Neural crest cell (in vitro differentiated cells): ENCODE measurements at places on chromosomes 2 and 18.

DNA sequence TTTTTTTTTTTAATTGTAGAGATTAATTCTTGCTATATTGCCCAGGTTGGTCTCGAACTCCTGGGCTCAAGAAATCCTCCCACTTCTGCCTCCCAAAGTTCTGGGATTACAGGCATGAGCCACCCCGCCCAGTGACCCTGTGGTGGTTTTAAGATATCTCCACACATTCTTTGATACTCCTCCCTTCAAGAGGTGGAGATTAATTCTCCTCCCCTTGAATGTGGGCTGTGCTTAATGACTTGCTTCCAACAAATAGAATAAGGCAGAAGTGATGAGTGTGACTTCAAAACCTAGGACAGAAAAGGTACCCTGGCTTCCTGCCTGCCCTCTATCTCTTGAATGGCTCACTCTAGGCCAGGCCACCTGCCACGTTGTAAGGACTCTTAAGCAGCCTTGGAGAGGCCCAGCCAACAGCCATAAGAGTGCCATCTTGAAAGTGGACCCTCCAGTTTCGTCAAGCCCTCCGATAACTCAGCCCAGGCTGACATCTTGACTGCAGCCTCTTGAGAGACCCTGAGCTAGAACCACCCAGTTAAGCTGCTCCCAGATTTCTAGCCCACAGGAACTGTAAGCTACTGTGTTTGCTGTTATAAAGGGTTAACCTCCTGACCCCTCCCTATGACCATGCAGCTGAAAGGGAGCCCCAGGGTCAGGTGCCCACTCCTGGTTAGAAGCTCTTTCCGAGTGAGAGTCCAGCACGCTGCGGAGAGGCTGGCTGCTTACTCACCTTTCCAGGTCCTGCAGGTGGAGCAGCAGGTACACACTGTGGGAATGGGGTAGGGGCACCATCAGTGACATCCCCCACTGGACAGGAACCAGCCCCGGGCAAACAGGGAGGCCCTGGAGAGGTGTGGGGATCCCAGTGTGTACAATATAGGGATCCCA, 27.6 kb downstream of the MRPL35 start:
- no peaks in the 10 kb centered on the region for H3K36me3 ChIP-seq
- H3K27me3 ChIP-seq: no peaks in the 10 kb centered on the region
- peaks cover 33% of the 10 kb centered on the region for H3K4me1 ChIP-seq
- no peak overlapping the region for H3K27ac ChIP-seq
- H3K4me3 ChIP-seq: no peak overlapping the region

- H3K27me3 ChIP-seq: peaks cover 3% of the 10 kb centered on the region
- no peak overlapping the region for H3K4me3 ChIP-seq
- H3K36me3 ChIP-seq: no peaks in the 10 kb centered on the region
Measured at GRCh38 chr2:237449193-237449881, 35.4 kb upstream of the COL6A3 start.

GRCh38 chr2:16473575-16473974, 192.1 kb downstream of the CYRIA start:
- no peaks in the 10 kb centered on the region for H3K36me3 ChIP-seq
- H3K4me1 ChIP-seq: no peaks in the 10 kb centered on the region
- no peak for DNase-seq
- H3K27me3 ChIP-seq: peaks cover 2% of the 10 kb centered on the region
- no peak overlapping the region for H3K27ac ChIP-seq
- H3K4me3 ChIP-seq: no peak overlapping the region

GRCh38 chr2:67994716-67995115, 68.1 kb downstream of the C1D start:
- no peak for DNase-seq
- H3K27me3 ChIP-seq: no peaks in the 10 kb centered on the region
- H3K4me1 ChIP-seq: no peaks in the 10 kb centered on the region
- no peak overlapping the region for H3K4me3 ChIP-seq
- no peak overlapping the region for H3K27ac ChIP-seq
- H3K36me3 ChIP-seq: no peaks in the 10 kb centered on the region

DNA sequence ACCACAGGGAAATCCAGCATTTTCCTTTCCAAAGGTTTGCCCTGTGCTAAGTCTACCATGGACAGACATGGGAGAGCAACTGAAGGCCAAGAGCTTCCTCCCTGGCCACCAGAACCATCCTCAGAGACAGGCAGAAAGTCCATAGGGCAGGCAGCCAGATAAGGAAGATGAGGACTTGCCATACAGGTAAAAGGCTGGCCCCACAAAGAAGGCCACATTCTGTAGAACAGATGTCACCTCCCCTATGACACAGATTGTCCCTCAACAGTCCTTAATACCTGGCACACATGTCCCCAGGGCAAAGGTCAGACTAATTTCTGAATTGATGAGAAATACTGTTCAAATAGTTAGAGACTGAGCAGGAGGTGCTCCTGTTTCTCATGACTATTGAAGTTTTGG, 52.0 kb downstream of the FECH start:
- peaks cover 35% of the 10 kb centered on the region for H3K4me1 ChIP-seq
- no peak for DNase-seq
- no peaks in the 10 kb centered on the region for H3K36me3 ChIP-seq

- no peaks in the 10 kb centered on the region for H3K36me3 ChIP-seq
- no peaks in the 10 kb centered on the region for H3K27me3 ChIP-seq
- DNase-seq: no peak
- H3K4me3 ChIP-seq: peak overlapping the region; percentile 52
- peaks cover 19% of the 10 kb centered on the region for H3K4me1 ChIP-seq
Measured at GRCh38 chr18:57589161-57589560, 2.7 kb upstream of the FECH start.

GRCh38 chr2:136068581-136069227, 49.2 kb downstream of the CXCR4 start:
- peaks cover 43% of the 10 kb centered on the region for H3K4me1 ChIP-seq
- no peak overlapping the region for H3K27ac ChIP-seq
- H3K4me3 ChIP-seq: no peak overlapping the region

DNA sequence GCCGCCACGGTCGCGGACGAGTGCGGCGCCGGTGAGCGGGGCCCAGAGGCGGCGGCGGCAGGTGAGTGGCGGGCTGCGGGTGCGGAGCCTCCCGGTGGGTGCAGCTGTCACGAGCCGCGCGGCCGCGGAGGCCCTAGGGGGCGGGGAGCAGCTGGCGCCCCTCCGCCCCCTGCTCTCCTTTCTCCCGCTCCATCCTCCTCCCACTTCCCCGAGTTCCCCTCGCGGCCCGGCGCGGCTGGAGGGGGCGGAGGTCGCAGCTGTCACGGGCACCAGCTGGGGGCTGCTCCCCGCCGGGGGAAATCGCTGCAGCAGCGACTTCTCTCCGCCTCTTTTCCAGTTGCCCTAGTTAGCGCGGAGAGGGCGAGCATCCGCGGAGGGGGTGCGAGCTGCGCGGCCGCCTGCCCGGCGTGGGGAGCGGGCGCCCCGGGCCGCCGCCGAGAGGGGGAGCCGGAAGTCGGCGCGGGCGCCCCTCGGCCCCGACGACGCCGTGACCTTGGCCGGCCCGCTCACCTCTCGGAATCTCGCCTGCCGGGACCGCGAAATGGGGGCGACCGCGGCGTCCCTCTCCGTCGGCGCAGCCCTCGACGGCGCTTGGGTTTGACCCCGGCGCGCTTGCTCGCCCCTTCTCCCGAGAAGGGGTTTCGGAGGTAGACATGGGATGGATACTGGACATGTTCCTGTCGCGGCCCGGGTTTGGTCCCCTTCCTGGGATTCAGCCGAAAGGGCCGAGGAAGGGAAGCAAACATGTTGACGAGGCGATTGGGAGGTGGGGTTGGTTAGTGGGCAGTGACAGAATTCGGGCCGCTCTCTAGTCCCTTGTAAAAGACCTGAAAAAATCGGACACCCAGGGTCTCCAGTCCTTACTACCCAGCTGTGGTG, 727 bp downstream of the NCOA1 start:
- H3K4me3 ChIP-seq: peak overlapping the region; percentile 91
- H3K36me3 ChIP-seq: no peaks in the 10 kb centered on the region
- peaks cover 34% of the 10 kb centered on the region for H3K4me1 ChIP-seq
- peaks cover 15% of the 10 kb centered on the region for H3K27me3 ChIP-seq

DNA sequence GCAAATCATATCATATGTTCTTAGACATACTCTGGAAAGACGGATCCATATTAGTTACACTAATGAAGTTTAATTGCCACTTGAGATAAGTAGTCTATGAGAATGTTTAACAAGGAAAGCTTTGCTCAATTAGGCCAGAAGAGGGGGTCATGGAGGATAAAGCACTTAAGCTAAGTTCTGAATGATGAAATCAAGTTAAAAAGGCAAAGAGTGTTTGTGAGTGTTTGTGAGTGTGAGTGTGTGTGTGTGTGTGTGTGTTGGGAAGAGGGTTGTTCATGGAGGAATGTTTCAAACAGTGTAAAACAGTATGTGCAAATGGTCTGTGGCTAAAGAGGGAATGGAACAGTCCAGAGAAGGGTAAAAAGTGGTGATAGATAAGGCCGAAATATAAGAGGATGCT, 360.9 kb downstream of the ERBB4 start:
- no peak for DNase-seq
- peaks cover 22% of the 10 kb centered on the region for H3K4me1 ChIP-seq
- H3K4me3 ChIP-seq: no peak overlapping the region
- no peaks in the 10 kb centered on the region for H3K27me3 ChIP-seq
- no peak overlapping the region for H3K27ac ChIP-seq

DNA sequence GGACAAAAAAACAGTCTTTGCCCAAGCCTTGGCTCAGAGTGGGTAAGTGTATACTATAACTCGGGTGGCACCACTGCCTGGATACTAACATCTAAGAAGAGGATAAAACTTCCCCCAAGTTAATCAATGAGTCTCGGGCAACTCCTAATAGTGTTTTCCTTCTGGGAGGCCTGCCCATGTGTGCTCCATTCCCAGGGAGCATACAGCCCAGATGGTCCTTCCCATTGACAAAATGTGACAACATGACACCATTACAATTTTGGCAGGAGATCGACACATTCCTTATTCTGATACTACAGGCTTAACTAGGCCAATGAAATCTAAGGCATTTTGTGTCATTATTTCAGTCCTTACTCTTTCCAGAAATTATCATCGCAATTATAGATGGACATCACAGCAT, 52.7 kb upstream of the CRIM1 start:
- H3K4me1 ChIP-seq: no peaks in the 10 kb centered on the region
- H3K36me3 ChIP-seq: no peaks in the 10 kb centered on the region
- H3K27ac ChIP-seq: no peak overlapping the region
- no peaks in the 10 kb centered on the region for H3K27me3 ChIP-seq
- no peak overlapping the region for H3K4me3 ChIP-seq
- DNase-seq: no peak

GRCh38 chr18:56245866-56246580, 392.4 kb downstream of the TXNL1 start:
- H3K4me3 ChIP-seq: no peak overlapping the region
- H3K4me1 ChIP-seq: peaks cover 8% of the 10 kb centered on the region
- no peak overlapping the region for H3K27ac ChIP-seq
- H3K36me3 ChIP-seq: peaks cover 5% of the 10 kb centered on the region

DNA sequence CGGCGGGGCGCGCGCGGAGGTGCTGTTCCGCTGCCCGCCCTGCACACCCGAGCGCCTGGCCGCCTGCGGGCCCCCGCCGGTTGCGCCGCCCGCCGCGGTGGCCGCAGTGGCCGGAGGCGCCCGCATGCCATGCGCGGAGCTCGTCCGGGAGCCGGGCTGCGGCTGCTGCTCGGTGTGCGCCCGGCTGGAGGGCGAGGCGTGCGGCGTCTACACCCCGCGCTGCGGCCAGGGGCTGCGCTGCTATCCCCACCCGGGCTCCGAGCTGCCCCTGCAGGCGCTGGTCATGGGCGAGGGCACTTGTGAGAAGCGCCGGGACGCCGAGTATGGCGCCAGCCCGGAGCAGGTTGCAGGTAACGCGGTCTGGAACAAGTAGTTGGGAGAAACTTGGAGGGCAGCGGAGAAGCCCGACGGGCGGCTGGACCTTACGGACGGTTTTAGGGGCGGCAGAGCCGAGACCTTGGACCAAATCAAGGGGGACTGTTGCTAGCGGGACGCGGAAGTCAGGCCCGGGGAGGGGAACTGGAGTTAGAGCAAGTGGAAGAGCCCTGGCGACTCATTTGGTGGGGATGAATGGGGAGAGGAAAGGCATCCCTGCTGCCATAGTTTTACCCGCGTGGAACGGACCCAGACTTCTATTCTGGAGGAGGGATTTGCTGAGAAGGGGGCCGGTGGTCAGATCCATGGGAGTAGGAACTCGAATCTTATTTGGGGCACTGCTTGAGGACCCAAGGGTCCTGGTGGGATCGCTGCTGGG, 573 bp downstream of the IGFBP2 start:
- H3K4me3 ChIP-seq: peak overlapping the region; percentile 95
- peaks cover 8% of the 10 kb centered on the region for H3K36me3 ChIP-seq
- DNase-seq: peak; percentile 35
- H3K4me1 ChIP-seq: peaks cover 55% of the 10 kb centered on the region
- peaks cover 2% of the 10 kb centered on the region for H3K27me3 ChIP-seq

DNA sequence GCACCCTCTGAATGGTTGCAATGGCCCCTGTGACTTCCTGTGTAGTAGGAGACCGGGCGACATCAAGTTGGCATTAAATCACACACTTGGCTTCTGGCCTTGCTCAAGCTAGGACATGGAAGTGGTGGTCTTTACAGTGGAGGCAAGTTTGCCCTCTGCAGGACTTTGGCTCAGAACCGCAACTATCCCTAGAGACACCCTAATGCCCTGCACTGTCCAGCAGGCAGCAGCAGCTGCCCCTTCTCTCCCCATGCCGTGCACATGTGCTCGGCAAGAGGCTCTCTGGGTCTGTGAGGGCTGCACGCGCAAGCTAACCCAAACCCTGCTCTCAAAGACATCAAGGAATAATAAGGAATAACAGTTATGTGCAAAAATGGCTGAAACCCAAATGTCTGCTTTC, 106.5 kb downstream of the COL6A3 start:
- H3K36me3 ChIP-seq: peaks cover 11% of the 10 kb centered on the region
- no peaks in the 10 kb centered on the region for H3K27me3 ChIP-seq

DNA sequence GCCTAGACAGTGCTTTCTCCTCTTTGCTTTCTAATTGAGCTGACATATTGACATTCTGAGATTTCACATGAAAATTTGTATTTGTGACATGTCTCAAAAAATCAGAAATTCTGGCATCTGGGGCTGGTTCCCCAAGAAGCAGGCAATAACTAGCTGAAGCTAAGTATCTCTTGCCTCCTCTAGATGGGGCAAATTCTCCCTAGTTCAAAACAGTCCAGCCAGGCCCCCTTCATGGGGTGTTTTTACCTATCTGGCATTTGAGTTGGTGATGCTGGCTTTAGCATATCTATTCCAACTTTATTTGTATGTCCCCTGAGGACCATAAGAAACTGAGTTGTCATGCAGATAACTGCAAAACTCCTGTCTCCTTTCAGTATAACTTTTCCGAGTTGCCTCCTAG, 39.9 kb downstream of the ARHGAP15 start:
- H3K27ac ChIP-seq: no peak overlapping the region
- DNase-seq: no peak
- no peaks in the 10 kb centered on the region for H3K4me1 ChIP-seq
- no peak overlapping the region for H3K4me3 ChIP-seq
- H3K27me3 ChIP-seq: no peaks in the 10 kb centered on the region

DNA sequence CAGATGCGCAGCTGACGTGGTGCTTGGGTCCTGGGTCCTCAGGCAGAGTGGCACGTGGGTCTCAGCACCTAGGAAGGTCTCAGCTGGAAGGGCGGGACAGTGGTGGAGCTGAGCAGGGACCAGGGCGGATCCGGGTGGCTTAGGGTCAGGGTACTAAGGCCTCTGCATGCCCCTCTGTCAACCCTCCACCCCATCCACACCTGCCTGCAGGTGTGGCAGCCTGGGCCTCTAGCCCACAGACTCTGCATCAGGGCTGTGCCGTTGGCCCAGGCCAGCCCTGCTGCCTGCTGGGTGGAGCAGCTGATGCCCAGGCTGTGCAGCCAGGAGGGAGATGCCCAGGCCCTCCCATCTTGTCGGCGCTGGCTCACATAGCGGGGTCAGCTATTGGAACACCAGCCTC, 24.6 kb upstream of the OTOS start:
- no peak overlapping the region for H3K27ac ChIP-seq
- H3K36me3 ChIP-seq: no peaks in the 10 kb centered on the region
- H3K27me3 ChIP-seq: no peaks in the 10 kb centered on the region
